CD4-positive, alpha-beta T cell treated with Interleukin-1 beta for 1 hour (primary cell): ENCODE measurements at places on chromosomes 1 and 21.

DNA sequence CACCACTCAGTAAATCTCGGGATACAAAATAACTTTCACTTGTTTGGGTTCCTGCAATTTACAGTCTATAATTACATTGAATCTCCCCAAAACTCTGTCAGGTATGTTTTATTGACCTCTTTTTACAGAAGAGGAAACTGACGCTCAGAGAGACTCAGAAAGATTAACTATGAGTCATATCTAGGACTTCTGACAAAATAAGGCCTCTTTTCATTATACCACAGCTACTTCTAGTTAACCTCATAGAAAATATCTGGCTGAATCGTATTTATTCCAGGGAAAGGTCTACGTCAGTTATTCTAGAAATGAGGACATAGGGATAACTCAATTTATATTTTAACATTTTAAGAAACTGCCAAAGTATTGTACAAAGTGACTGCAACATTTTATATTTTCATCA is 211.1 kb upstream of the FAM78B start:
- DNase-seq, result no peak

DNA sequence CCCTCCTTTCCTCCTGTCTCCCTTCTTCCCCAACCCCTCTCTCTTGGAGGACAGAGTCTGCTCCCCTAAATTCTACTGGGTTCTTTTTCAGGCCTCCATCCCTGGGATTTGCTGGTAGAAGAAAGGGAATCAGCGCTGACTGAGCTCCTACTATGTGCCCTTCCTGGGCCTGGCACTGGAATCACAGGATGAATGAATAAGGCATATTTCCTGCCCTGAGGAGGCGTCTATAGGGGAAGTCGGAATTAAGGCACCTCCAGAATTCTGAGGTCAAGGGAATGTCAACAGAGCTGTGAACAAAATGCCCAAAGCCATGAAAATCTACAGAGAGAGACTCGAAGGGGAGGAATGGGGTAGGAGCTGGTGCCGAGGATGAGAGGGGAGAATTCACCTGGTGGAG is 17.4 kb upstream of the BTG2 start:
- DNase-seq, result no peak

DNA sequence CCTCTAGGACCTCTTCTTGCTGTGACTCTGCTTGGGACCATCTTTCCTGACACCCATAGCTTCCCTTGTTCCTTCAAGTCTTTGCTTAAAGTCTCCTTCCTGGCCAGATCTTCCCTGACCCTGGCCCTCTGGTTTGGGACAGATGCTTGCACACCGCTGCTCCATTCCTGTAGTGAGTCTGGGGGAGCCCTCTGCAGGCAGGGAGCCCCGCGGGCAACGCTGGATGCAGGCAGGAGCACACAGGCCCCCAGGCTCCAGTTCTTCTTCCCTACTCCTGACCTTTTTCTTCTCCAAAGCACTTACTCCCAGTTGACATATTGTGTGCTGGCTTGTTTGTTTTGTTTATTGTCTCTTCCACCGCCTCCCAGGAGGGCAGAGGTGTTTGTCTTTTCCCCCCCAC is 413.4 kb downstream of the CAMTA1 start:
- DNase-seq, result no peak

DNA sequence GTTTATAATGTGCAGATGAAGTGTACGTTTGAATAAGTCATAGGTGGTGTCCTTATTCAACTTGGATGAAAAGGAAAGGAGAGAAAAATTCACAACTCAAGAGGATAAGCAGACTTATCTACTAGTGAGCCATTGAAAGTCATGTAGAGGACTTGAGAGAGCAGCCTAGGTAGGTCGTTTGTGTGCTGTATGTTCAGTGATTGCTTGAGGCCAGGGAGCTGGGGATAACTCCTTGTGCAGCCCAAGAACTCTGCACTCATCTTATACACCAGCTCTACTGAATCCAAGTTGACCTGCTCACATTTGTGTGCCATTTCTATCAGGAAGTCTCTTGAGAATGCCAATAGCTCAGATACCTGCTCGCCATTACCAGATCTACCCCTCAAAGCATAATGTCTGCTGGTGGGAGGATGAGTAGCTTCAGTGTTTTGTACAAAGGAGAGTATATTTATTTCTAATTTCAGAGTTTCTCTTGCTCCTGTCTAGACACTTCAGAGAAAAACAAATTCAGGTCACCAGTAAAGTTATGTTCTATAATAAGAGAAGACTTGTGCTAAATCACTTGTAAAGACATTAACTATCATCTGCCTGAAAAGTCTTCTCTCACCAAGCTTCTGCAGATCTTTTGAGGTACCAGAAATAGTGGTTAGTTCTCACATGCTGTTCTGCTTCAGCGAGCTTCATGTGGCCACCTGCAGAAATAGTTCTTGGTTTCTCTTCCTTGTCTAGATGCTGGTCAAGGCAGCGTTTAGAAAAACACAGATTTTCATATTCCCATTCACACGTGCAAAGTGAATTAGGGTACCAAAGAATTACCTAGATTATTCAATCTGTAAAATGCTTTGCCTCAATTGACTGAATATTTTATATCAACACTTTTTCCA is 10.8 kb downstream of the S1PR1 start:
- no peak for DNase-seq

DNA sequence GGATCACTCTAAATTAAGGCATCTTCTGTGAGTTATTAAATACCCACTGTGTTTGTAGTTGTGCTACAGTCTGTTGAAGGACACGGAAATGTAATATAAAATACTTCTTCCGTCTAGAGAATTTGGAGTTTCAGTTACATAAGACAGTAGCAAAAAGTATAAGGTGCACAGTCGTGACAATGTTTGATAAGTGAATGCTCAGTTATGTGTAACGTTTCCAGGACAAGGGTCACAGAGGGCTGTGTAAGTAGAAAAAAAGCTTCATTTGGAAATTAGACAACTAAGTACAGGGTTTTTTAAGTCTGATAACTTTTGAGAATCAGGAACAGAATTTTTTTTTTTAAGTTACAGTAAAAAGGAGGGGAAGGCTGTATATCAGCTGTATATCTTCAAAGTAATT is 27.5 kb downstream of the SRSF11 start:
- no peak for DNase-seq
